ENCODE measurements at places on chromosomes 4 and X.

- DNase-seq: no peak
Measured at GRCh38 chr4:61202638-61203435, 2.7 kb downstream of the ADGRL3 start.

DNA sequence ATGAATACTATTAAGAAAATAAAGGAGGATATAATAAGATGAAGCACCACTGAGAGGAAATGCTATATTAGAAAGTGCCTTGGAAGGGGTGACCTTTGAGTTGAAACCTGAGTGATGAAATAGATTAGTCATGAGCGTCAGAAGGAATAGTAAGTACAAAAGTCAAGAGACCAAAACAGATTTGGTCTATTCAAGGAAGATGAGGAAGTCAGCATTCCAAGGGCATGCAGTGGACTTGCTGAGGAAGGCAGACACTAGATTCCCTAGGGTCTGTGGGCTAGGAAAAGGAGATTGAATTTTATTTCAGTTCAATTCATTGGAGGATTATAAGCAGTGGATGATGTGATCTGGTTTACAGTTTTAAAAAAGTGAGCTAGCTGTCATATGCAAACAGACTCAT, 73.0 kb upstream of the WDFY3 start:
- DNase-seq: no peak

GRCh38 chr4:150135134-150135772, 57.0 kb downstream of the DCLK2 start:
- DNase-seq: no peak

DNA sequence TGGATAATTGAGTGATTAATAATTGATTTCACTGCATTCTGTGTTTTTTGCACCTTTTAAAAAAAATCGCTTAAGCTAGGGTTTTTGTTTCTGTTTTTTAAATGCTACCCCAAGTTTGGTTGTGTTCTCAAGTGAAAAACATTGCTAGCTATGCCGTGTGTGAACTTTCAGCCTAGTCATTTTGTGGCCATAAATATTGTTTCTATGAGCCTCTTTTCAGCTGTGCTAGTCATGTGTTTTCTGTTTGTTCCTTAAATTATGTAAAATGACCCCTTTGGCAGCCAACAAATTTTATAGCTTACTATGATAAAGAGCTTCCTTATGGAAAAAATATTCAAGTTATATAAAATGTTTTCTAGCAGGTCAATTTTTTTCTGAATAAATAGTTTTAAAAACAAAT, 59.1 kb downstream of the GALNT7 start:
- DNase-seq: no peak

- no peak for DNase-seq
Measured at GRCh38 chr4:17197070-17197469, 298.6 kb upstream of the LDB2 start.

- DNase-seq: no peak
Measured at GRCh38 chrX:82658492-82658891, 849.6 kb upstream of the POU3F4 start.

All from suprapubic skin (tissue), 4 donors.